ENCODE measurements at places on chromosomes 16 and 17.

GRCh38 chr17:56598466-56598865, 5.0 kb downstream of the NOG start:
- DNase-seq = no peak

GRCh38 chr17:41563607-41564170, 8.2 kb downstream of the KRT9 start:
- DNase-seq = no peak

DNA sequence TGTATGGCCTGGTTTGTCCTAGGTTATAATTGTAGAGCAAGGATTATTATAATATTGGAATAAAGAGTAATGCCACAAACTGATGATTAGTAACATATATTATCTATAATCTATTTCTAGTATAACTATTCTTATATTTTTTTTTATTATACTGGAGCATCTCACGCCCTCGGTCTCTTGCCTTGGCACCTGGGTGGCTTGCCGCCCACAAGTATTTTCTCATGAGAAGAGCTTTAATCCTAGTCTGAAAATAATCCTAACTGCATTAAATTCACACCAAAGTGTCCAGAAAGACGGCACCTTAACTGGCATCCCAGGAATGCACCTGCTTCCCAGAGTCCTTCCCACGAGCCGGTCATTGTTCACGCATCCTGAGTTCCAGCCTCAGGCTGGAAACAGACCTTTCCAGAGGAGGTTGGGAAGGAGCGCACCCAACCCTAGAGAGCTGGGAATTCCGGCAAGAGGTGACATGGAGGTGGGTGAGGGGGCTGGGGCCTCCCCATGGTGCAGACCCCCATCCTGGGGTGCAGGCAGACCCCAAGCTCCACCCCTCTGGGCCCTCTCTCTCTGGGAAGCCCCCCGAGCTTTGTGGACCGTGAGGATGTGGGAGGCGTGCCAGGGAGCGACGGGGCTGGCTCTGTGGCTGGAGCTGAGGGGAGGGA, 15.9 kb downstream of the CHMP1A start:
- DNase-seq = no peak

DNA sequence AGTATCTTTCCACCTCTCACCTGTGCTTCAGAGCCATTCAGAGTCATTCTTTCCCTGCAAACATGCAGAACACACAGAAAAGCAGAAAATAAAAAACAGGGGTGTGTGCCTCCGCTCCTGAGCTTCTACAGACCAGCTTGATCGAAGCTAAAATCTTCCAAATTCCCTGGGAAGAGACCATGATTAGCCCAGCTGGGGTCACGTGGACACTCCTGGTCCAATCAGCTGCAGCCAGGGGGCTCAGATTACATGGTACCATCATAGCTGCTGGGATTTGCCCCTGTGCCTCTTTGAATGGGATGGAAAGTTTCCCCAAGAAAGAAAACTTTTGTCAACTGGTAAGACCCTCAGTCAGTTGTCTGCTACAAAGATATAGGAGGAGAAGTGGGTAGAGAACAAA, 159.9 kb downstream of the TMEM114 start:
- DNase-seq = no peak

DNA sequence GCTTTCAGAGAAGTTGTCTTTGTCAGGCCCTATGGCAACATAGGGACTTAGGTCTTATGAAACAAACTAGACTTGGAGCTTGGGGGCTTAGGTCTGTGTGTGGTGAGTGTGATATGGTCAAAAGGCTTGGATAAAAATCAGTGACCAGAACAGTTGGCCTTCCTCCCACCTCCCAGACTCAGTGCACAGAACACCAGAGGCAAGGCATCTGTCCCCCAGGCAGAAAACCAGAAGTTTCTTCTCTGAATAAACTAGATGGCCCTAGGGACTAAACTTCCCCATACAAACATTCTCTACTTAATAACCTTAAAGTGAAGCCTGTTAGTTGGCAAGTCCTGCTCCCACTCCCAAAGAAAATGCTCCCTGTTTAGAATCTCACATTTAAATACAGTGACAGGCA, 39.2 kb upstream of the PMFBP1 start:
- no peak for DNase-seq
